NCI-H69 (cell line): ENCODE measurements at places on chromosomes 6 and 20.

DNA sequence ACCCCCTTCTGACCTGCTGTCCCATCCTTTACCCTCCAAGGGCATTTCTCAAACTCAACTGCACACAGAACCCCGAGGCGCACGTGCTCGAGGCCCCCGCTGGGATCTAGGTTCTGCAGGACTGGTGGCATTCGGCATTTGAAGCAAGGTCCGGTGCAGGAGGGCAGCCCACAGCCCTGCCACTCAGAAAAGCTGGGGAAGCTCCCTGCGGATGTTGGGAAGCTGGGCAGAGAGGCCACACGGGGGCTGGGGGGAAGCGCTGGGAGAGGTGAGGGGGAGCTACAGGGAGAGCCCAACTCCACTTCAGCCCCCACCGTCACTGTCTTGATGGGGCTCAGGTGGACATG is 51.2 kb upstream of the SLCO4A1 start:
- DNase-seq: no peak

DNA sequence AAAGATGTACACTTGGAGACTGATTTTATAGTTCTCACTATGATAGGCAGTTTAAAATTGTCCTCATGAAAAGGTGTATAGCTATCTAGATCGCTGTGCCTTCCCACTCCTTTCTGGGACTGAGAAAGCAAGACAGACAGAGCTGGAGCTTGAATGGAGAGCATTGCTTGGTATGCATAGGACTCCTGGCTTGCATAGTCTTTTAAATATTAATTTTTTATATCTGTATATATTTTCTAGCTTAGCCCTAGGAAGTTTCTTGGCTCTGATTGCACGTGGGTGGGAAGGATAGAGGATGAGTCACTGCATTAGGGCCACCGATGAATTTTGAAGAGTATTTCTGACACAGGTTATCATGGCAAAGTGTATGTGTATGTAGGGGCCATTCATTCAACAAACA is 150.0 kb upstream of the SPACA1 start:
- no peak for DNase-seq

- DNase-seq: no peak
Observed at GRCh38 chr6:38572186-38572813, 67.4 kb downstream of the BTBD9 start.

GRCh38 chr20:55103188-55103587 is 627.8 kb downstream of the DOK5 start:
- DNase-seq: no peak

DNA sequence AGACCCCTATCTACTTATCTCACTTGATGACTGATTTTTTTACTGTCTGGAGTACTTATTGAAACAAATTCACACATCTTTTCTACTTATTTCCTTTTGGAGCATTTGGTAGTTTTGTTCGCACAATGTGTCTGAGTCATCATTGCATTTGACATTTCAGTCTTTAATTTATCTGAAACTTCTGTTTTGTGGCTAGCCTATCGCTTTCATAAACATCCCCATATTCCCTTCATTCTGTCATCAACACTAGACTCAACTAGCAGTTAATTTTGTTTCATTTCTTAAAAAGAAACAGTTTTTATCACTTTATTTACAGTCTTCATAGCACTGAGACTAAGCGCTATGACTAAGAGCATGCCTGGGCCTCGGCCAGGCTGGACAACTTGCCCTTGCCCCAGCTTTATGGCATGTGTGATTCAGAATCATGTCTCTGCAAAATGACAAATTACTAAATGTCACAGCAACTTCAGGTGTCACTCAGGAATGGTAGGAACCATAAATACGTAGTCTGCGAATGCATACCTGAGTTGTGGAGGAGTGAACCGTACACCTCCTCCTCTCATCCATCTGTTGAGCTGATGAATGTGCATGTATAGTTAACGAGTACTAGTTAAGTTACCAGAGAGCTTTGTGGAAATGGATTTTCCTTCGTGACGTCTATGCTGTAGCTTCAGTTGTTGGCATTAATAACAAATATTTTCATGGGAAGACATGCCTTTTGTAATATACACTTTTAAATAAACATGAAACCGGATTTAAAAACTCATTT is 16.2 kb downstream of the L3MBTL3 start:
- DNase-seq: no peak

DNA sequence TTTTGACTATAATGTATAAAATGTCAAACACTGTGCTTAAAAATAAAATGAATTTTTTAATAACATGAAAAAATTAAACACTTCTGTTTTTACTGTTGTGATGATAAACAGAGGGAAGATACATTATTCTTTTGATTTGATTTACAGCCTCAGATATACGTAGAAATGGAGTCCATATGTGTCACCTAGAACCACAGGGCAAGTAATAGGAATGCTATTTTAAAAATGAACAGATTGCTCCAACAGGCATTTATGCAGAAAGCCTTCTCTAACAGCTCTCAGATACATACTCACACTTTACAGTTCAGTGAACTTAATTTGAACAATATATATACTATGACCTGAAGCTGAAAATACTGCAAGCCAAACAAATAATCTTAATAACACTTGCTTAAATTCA is 1551.0 kb downstream of the GRIK2 start:
- DNase-seq: no peak

GRCh38 chr6:22849921-22850320 is 280.6 kb downstream of the HDGFL1 start:
- no peak for DNase-seq

DNA sequence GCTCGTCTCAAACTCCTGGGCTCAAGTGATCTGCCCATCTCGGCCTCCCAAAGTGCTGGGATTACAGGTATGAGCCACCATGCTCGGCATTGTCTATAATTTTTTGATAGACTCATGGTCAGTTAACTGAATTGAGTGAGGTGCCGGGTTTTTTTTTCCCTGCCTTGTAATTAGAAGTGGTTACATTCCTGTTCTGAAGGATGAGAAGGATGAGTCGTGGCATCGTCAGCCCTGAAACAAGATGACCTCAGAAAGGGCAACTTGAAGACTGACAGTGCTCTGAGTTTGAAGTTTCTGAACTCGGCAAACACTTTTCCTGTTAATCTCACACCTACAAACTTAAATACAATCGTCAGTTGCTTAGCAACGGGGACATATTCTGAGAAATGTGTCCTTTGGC is 158.7 kb upstream of the PDE10A start:
- DNase-seq: no peak

- no peak for DNase-seq
Observed at GRCh38 chr6:169807229-169807628, 55.8 kb downstream of the ERMARD start.

DNA sequence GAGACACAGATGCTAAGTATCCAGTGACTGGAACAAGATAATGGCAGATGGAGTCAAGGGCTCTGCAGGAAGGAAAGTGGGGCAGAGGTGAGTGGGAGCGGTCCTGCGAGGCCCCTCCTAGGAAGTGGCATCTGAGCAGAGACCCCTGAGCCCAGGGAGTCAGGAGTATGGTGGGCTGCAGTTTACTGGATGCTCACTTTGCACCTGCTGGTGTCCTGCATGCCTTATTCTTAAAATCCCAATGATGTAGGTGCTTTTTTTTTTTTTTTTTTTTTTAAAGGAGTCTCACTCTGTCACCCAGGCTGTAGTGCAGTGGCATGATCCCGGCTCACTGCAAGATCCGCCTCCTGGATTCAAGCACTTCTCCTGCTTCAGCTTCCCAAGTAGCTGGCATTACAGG is 5.6 kb downstream of the CEBPB start:
- no peak for DNase-seq

GRCh38 chr6:109336221-109336961 is 45.9 kb downstream of the CD164 start:
- DNase-seq: peak; percentile 89

DNA sequence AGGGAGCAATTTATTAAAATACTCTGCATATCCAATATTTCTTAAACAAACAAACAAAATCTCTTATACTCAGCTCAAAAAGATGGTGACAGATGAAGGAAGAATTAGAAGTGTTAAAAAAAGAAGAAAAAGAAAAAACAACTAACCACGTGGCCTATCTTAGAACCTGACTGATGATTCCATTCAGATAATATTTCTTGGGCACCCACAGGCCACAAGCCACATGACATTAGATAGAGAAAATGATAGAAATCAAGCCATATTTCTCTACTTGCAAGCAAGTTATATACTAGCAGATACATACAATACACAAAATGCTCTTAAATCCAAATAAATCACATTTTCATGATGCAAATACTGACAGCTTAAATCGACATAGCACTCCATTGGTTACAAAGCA is 14.5 kb upstream of the RAMACL start:
- no peak for DNase-seq

- no peak for DNase-seq
Observed at GRCh38 chr6:165889636-165890403, 226.8 kb upstream of the PDE10A start.

GRCh38 chr6:37129566-37129965 is 40.4 kb upstream of the PIM1 start:
- DNase-seq: no peak

DNA sequence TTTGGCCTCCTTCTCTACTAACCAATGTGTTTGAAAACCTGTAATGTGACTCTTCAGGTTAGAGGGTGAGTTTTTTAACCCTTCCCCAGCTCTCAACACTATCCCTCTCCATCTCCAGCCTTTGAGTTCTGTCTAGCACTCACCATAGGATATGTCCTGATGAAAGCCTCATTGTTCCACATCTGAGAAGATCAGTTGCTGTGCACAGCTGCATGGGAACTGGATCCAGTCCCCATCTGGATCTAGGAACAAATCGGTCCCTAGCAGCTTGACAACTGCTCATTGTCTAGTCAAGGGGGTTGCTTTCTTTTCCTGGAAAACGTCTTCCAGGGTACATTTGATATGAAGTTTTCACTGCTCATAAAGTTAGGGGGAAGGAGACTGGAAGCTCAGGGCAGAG is 45.4 kb upstream of the AGPAT4 start:
- DNase-seq: no peak

GRCh38 chr6:135789375-135790050 is 62.0 kb upstream of the PDE7B start:
- DNase-seq: no peak

DNA sequence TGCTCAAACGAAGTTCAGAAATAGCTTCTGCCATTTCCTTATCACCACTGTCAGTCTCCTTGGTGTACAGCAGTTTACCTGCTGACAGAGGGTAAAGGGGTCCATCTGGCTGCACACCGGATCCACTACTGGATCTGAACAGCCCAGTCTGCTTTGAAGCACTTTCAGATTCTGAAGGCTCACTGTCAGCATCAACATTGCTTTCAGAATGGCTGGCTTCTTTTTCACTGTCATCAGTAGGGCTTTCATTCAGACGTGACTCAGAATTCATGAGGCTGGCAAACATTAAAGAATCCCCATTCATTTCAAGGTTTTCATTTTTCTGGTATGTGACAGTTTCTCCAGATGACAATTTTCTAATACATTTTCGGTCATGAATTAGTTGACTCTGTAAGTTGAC is 21.0 kb upstream of the PNISR start:
- DNase-seq: no peak
